ENCODE measurements at places on chromosomes 2 and 18.
A peak's percentile ranks its signal among the peaks of the same experiment; 100 is the strongest.

- DNase-seq = no peak
Observed at GRCh38 chr2:31109633-31110192, 28.5 kb downstream of the GALNT14 start.

GRCh38 chr2:127705391-127706065, 4.2 kb downstream of the SFT2D3 start:
- no peak for DNase-seq

GRCh38 chr2:143282684-143283083, 153.5 kb downstream of the ARHGAP15 start:
- peak; percentile 22 for DNase-seq

DNA sequence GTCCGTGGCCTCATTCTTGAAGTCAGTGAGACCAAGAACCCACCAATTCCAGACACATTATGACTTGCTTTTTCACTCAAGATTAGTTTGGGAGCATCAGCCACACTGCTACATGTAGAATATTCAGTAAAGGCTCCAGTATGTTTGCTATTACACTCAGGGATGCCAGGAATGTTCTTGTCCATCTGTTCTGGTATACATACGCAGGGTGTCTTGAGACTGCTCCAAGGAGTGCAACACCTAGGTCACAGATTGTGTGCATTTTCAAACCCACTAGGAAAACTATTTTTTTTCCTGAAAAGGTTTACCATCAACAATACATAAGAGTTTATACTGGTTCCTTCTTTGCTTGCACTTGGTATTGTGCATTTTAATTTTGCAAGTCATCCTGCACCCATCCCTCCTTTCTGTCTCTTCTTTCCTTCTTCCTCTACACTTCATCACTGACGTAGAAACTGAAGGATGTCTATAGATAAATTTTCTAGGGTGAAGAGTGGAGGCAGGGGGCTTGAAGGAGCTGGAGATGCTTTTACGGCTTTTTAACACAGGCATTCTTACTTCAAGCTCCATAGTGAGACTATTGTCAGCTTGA, 35.3 kb upstream of the MAP2 start:
- no peak for DNase-seq
